Stimulated activated CD8-positive, alpha-beta memory T cell treated with anti-CD3 and anti-CD28 coated beads, Interleukin-15, amount 100 ng/mL, for 4 hours (primary cell): ENCODE measurements at places on chromosomes 13 and 19.

GRCh38 chr13:80313668-80314256 lies 27.2 kb downstream of the SPRY2 start:
- DNase-seq = no peak

DNA sequence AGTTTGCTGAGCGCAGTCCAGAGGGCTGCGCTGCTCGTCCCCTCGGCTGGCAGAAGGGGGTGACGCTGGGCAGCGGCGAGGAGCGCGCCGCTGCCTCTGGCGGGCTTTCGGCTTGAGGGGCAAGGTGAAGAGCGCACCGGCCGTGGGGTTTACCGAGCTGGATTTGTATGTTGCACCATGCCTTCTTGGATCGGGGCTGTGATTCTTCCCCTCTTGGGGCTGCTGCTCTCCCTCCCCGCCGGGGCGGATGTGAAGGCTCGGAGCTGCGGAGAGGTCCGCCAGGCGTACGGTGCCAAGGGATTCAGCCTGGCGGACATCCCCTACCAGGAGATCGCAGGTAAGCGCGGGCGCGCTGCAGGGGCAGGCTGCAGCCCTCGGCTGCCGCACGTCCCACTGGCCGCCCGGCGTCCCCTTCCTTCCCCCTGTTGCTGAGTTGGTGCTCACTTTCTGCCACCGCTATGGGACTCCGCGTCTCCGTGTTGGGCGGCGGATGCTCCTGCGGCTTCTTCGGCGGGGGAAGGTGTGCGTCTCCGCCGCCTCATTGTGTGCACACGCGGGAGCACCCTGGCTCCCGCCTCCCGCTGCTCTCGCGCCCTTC lies 772 bp downstream of the GPC6 start:
- no peak for DNase-seq

GRCh38 chr13:112986946-112987681 lies 18.1 kb downstream of the MCF2L start:
- no peak for DNase-seq

- peak; percentile 30 for DNase-seq
Measured at GRCh38 chr19:49019242-49019932, 2.5 kb upstream of the LHB start.

- no peak for DNase-seq
Measured at GRCh38 chr13:97855570-97856303, 97.7 kb upstream of the IPO5 start.

DNA sequence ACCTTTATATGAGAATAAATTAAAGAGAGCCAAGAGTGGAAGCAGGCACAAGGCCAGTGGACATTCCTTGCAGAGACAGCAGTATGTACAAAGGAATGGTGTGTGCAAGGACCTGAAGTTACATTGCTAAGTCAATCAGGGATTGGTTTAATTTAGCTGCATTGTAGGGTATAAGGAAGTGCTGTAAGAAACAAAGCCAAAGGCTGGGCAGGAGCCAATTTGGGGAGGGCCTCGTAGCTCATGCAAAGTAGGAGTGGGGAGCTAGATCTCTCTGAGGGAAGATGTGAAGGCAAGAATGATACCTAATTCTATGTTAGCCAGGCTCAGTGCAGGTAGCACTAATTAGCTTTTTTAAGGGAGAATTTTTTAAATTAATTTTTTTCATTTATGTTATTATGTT lies 76.7 kb downstream of the SLAIN1 start:
- no peak for DNase-seq
